Epithelial cell of esophagus (primary cell): ENCODE measurements at places on chromosomes 4 and X.

- DNase-seq, result no peak
Measured at GRCh38 chr4:128675083-128675482, 134.4 kb upstream of the JADE1 start.

- DNase-seq, result peak; percentile 18
Measured at GRCh38 chr4:6595897-6596537, 21.0 kb downstream of the MAN2B2 start.

DNA sequence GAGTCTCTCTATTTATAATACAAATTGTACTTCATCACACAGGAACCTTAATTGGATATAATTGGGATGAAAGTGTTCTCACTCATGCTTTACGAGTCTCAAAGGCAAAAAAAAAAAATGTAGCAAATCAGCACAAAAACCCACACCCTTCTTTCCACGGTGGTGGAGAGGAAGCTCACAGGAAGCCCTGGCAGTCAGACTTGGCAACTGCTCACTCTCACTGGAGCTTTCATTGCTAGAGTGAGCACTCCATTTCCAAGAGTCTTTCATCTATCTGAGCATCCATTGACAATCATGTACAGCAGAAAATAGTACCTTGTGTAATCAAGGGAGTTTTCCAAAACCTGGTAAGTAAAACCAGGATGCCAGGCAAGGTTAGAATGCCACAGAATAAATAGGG, 2159.4 kb upstream of the AGA start:
- DNase-seq, result no peak

GRCh38 chr4:7387925-7388324, 46.8 kb downstream of the PSAPL1 start:
- DNase-seq, result no peak

DNA sequence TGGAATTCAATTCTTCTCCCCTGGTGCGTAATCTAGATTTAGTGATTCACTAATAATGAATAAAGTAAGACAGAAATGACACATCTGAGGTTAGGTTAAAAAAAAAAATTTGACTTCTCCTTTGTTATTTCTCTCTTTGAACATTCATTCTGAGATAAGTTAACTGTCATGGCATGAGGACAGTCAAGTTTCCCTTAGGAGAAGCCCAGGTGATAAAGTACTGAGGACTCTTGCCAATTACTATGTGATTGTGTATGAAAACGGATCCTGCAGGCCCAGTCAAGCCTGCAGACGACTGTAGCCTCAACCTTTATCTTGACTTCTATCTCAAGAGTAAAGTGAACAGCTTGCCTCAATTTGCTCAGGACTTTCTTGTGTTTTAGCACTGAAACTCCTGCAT, 293.2 kb downstream of the PRR32 start:
- DNase-seq, result peak; percentile 0
